ENCODE measurements at places on chromosomes 5 and 9.

GRCh38 chr5:120158211-120158610, 305.9 kb upstream of the PRR16 start:
- no peak for DNase-seq

DNA sequence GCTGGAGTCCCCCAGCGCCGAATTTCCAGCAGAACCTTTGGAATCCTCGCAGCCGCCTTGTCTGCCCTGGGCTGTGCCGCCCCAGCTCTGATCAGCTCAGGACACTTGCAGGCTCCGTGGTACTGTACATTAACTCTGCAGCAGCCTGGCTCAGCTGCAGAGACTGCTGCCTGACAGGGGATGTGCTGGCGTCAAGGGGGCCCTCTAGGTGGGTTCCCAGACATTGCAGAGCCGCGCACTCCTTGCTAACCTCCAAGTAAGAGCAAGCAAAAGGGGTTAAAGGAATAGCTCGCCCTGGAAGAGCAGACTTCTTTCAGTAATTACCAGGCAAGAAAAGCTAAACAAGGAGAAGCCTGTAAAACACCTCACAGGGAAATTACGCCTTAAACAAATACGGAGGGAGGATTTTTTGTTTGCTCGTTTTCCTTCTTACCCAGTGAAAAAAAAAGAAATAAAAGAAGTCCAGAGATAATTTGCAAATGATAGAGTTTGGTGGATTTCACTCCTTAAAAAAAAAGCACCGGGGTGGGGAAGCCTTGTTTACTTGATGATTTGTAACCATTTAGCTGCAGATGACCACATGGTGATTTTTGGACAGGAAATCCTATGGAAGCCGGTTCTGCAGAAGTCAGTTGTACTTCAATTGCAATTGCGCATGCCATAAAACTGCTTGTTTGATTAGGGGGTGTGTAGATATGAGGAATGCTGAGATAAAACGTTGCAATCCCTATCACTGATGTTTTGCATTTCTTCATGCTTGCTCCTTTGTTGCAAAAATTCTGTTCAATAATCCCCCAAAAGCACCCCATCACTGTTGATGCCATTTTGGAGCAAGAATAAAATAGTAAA, 305.8 kb downstream of the PDE4D start:
- no peak for DNase-seq

DNA sequence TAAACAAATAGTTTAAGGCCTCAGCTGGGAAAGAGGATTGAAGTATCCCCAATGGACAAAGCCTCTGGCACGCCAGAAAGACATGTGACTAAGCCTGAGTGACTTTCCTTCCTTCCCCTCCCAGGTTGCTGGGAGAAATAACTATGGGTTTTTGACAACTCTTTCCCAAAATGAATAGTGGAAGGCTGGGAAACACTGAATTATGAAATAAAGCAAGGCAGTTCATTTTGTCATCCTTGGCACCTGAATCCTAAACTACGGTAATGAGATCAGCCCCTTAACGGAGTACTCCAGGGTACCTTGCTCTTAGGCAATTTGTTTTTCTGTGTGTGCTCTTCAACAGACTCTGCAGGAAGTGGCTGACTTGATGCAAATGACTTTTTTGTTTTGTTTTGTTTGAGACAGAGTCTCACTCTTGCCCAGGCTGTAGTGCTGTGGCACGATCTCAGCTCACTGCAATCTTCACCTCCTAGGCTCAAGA, 75.2 kb downstream of the LMNB1 start:
- no peak for DNase-seq

DNA sequence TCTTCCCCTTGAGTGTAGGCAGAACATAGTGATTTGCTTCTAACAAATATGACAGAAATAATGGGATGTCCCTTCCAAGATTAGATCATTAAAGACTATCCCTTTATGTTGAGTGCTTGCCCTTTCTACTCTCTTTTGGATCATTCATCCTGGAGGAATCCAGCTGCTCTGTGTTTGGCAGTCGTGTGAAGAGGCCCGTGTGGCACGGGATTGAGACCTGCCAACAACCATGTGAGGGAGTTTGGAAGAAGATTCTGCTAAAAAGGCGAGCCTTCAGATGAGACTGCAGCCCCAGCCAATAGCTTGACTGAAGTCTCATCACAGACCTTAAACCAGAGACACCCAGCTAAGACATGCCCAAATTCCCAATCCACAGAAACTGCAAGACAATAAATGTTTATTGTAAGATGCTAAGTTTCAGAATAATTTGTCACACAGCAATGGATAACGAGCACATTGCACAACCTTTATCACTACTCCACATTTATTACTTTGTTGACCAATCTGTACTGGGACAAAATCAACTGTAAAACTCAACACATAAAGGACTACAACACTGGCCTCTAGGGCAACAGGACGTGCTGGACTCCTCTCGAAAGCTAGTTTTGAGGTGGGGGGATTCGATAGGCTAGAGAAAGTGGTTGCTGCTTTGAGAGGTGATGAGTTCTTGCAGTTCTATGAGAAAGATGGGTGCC, 42.8 kb downstream of the ANGPTL2 start:
- no peak for DNase-seq

GRCh38 chr5:117788596-117788995, 1199.8 kb downstream of the DTWD2 start:
- no peak for DNase-seq

DNA sequence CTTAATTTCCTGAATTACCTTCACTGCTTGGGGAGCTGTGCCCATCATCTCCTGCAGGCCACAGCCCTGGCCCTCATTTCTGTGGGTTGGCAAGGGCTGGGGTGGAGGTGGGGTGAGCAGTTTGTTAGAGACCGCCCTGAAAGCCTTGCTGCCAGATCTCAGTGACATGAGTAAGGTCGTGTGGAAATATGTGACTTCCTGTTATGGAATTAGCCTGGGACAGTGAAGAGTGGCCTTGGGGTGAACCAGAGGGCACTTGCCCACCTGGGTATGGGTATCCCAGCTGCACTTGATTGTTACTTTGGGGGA, 2.5 kb upstream of the HNRNPAB start:
- no peak for DNase-seq

GRCh38 chr5:76960004-76960625, 7.3 kb downstream of the CRHBP start:
- no peak for DNase-seq

- no peak for DNase-seq
Measured at GRCh38 chr5:74616236-74617146, 24.0 kb downstream of the ENC1 start.

- DNase-seq = no peak
Measured at GRCh38 chr5:80706835-80707447, 52.2 kb upstream of the DHFR start.

GRCh38 chr5:119948162-119948561, 318.8 kb downstream of the FAM170A start:
- DNase-seq = no peak

DNA sequence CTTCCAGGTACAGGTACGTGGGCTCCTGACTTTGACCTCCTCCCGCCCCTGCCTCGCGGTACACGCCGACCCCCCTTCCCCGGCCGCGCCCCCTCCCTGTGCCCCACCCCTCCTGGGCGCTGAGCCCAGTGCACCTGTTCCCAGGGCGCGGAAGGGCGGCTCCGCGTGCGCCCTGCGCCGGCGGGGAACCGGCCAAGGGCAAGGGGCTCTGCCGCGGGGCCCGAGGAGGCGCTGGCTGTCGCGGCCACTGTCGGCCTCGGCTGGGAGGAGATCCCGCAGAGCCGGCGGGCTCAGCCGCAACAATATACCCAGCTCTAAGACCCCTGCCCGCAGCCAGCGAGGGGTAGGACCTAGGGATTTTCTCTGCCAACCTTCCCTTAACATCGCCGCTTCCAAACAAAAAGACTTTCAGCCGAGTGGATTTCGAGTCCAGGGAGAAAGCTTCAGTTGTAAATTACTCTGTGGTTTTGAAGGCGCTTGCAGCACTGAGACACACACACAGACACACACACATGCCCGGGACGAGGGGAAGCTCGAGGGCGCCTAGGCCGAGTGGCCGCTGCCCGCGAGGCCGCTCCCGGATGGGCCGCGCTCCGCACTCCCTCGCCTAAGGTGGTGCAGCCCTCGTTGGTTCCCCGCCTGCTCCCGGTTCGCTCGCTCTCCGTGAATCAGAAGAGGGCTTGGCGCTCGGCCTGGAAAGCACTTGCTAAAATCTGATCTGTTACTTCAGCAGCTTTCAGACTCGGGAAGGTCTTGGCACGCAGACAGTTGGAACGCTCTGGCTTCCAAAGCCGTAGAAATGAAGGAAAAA, 1.2 kb downstream of the FGF18 start:
- peak; percentile 11 for DNase-seq

DNA sequence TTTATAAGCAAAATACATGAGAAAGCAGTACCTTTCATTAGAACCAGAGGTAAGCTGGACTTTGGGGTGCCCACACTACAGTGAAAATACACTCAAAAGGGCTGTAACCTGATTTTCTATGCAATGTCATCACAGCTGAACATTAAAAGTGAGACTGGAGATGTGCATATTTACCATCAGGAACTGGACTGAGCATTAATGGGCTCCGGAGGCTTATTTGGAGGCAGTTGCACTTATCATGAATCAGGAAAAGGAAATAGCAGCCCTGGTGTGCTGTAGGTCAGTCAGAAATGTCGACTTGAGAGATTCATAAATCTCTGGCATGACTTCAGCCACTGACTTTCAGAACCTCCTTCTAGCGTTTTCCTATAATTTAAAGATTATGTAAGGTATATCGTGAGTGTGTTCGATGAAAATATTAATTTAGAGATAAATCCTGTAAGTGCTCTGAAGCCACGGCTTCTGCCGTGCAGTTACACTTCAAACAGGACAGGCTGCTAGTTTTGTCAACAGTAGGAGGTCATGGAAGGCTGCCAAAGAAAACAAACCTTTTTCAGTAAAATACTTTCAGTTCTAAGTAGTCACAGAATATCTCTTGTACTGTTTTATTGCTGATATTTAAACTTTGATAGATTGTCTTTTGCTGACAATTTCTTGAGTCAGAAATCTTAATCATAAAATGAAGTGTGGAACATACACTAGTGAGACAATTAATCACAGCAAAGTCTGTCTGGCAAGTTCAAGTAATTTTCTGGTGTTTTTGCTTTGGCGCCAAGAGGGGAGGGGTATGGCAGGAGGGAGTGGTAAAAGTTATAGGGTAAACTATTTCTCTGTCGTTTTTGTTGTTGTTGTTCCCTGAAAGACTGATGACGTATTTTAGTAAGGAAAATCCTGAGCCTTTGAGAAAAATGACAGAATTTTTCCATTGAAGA, 939.7 kb downstream of the NR2F1-AS1 start:
- no peak for DNase-seq

DNA sequence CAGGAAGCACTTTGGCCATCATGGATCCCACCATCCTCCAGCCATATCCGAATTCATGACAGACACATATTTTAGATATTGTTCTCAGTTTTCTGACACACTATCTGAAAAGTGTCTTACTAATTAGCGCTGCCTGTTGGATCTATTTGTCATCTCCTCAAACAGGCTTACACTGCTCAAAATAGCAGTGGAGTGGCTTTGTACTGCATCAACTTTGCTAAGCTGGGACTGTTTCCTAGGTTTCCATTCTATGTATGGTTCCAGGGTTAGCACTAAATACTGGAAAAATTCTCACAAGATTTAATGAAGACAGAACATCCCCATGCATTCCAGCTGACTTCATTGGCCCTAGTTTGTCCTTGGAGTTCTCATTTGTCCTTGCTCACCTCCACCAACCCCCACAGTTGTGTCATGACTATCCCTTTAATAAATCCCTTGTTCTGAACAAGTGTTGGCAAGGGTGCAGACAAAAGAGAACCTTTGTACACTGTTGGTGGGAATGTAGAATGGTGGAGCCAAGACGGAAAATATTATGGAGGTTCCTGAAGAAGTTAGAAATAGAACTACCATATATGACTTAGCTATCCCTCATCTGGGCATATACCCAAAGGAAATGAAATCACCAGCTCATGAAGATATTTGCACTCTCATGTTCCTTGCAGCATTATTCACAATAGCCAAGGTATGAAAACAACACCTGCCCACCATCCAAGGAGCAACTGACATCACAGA, 136.5 kb upstream of the RAI14 start:
- no peak for DNase-seq

- DNase-seq = no peak
Measured at GRCh38 chr9:16767366-16767765, 103.1 kb downstream of the BNC2 start.

- DNase-seq = no peak
Measured at GRCh38 chr5:116528519-116529234, 45.9 kb downstream of the SEMA6A start.

DNA sequence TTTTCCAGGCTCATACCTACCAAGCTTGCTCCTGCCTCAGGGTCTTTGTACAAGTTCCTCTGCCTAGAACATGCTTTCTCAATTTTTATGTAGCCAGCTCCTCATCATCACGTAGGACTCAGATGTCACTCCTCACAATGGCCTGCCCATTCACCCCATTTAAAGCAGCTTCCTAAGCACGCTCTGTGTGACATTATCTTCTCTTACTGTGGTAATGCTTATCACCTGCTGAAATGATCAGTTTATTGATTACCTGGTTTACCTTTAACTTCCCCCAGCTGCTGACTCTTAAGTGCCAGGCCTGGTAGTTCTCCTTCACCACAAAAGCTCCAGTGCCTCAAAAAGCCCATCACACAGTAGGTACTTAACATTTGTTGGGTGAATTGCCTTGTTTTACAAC, 13.6 kb downstream of the FUBP3 start:
- DNase-seq = no peak

- DNase-seq = no peak
Measured at GRCh38 chr5:164038128-164038783, 532.8 kb downstream of the MAT2B start.

GRCh38 chr5:16580382-16580781, 36.4 kb downstream of the RETREG1 start:
- no peak for DNase-seq

- DNase-seq = no peak
Measured at GRCh38 chr5:67807439-67807888, 408.1 kb upstream of the PIK3R1 start.

DNA sequence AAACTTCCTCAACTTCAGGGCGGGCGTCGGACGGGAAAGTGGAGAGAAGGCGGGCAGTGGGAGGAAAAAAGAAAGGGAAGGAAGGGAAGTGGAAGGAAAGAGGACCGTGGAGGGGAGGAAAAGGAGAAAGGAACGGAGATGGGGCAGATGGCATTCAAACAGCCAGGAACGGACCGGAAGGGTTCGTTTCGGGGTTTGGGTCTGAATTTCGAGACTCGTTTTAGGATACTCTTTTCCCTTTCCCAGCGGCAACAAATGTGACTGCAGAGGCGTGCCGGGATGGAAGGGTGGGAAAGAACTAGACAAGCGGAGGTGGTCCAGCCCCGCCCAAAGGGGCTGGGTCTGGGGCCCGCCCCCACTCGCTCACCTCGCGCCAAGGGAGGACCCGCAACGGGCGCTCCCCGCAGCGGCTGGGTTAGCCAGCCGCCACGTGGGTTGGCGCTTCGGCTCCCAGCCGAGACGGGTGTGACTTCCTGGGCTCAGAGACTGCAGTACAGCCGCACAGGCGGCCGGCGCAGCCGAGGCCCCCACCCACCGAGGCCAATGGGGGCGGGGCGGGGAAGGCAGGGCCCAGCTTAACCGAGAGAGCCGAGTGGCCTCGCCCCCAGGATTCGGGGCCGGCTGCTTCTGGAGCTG, 2.7 kb downstream of the VCAN start:
- DNase-seq = no peak
